ENCODE measurements at places on chromosomes 13 and 19. TPM values are rescaled to one million over a fixed set of nuclear protein-coding genes. Genes with fewer than 3 reads are reported as not detected.

RNF17 gene
- total RNA-seq: not detected

STXBP2 gene
- 5.3 TPM for total RNA-seq

EDNRB gene
- 32.6 TPM for total RNA-seq

USHBP1 gene
- not detected for total RNA-seq

CYP4F8 gene
- not detected for total RNA-seq

PCDH9 gene
- 6.5 TPM for total RNA-seq

ZNF442 gene
- total RNA-seq: 1.8 TPM

ZNF653 gene
- 4.5 TPM for total RNA-seq

SYNE4 gene
- total RNA-seq: not detected

GADD45B gene
- 22.4 TPM for total RNA-seq

ERICH4 gene
- not detected for total RNA-seq

FCGBP gene
- total RNA-seq: under 0.01 TPM

SLC6A16 gene
- total RNA-seq: not detected

MEF2B gene
- total RNA-seq: not detected

CEACAM1 gene
- not detected for total RNA-seq

FCHO1 gene
- 1.2 TPM for total RNA-seq

GNA15 gene
- not detected for total RNA-seq

C19orf33 gene
- not detected for total RNA-seq

IGFL3 gene
- not detected for total RNA-seq

ADM5 gene
- total RNA-seq: 1.2 TPM

ZNF534 gene
- under 0.01 TPM for total RNA-seq

DOCK9 gene
- 18.0 TPM for total RNA-seq

CAPN12 gene
- not detected for total RNA-seq

APLP1 gene
- 0.37 TPM for total RNA-seq

DAND5 gene
- total RNA-seq: not detected

PCDH17 gene
- total RNA-seq: 0.20 TPM

CCDC122 gene
- total RNA-seq: 5.3 TPM

KIR3DL2 gene
- not detected for total RNA-seq

KASH5 gene
- total RNA-seq: not detected

GNG8 gene
- not detected for total RNA-seq

PGLYRP2 gene
- total RNA-seq: not detected

TMEM86B gene
- 0.73 TPM for total RNA-seq

Measured in subcutaneous preadipocyte (primary cell).